ENCODE measurements at places on chromosomes 7 and 10.

GRCh38 chr10:10310498-10310897 is 707.2 kb upstream of the CELF2 start:
- no peak for DNase-seq

DNA sequence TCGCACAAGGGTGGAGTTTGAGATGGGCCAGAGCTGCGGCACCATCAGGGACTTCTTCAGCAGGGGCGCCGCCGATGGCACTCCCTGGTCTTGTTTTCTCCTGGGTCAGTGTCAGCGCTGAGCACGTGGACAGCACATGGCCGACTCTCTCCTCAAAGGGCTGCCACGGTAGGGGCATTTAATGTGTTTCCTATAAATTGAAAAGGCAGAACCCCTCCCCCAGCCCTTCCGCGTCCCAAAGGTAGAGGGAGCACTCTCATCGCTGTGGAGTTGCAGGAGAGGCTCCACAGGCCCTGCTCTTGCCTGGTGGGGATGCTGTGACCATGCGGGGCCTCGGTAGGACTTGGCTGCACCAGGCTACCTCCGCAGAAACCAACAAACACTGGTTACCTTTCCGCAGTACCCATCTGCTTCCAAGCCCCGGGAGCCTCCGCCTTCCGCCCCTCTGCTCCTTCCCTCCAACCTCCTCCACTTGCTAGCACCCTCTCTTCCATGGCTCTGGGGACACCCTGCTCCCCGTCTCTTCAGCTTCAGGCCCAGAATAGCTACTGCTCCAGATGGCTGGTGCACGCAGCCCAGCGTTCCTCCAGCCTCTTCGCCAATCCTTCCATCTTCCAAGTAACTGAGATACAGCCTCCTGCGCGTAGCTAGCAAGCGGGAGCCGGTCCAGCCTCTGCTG is 166.3 kb upstream of the ADCY1 start:
- DNase-seq = no peak

DNA sequence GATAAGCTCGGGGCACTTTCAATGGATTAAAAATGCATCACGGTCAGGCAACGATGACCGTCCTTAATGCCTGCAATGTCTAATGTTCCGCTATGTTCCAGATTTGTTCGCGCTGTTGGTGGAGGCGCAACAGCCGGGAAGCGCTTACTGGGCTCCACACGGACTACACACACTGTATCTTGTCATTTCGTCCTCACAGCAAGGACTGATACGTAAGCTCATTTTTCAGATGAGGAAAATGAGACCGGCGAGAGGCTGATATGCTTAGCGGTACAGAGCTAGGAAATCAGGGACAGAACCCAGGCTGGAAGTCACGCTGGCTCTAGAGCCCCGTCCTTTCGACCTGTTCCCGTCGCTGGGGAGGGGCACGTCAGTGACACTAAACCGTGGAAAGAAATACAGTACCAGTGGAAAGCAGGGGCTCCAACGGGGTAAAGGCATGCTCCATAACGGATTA is 670 bp downstream of the TPK1 start:
- DNase-seq = peak; percentile 84

GRCh38 chr7:92615861-92616260 is 25.7 kb upstream of the FAM133B start:
- no peak for DNase-seq

- DNase-seq = no peak
Measured at GRCh38 chr7:151792636-151793035, 84.3 kb downstream of the PRKAG2 start.

DNA sequence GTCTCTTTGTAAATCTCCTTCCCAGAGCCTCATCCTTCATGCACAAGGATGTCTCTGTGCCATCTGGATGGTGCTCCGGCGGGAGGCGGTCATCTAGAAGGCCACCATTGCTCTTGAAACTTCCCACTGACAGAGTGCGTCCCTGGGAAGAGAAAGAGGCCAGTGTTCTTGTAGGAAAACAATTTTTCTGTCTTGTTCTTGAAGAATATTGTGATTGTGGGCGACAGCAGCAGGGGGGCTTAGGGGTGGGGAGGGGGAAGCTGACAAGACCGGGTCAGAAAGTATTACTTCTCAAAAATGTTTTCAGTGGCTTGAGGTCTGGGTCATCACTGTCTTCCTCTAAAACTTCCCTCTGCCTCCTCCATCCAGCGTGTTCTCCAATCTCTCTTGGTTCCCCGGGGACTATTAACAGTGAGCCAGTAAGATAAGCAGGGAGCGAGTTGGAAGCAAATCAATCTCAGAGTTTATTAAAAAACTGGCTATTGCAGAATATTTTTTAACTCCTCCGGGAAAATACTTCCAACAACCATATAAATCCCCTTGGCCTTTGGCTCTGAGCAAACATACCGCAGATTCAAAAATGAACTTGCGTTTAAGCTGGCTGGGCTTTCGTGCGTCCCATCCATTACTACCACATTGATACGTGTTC is 597.8 kb upstream of the MGMT start:
- DNase-seq = peak; percentile 46

DNA sequence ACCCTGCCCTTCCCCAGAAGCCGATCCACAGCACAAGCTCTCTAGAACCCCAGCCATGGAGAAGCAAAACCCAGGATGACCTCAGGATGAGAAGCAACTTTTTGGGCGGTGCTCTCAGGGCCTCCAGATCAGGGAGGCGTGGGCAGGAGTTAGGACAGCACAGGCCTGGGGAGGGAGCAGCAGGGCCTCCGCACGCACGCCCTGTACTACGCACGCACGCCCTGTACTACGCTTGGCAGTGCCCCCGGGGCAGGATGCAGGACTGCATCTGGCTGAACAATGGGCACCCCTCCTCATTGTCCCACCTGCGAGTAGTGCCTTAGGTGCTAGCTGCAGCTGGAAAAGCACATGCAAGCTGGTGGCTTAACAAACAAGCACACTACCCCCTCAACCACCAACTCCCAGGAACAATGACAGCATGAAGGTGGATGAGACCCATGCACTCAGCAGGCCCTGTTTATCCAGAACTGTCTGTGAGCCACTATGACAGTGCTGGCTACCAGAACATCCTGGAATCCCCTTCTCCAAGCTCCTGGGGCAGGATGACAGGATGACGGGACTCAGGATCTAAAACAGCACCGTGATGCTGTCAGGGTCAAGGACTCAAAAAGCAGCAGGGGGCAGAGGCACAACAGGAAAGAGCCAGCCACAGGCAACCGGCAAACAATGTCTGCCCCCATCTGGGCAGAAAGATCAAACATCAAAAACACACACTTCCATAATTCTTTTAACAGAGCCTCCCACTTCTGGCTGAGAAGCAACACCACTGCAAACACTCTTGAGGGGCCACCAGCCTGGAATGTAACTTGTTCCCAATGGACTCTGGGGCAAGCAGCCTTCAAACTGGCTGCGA is 11.8 kb downstream of the PODXL start:
- DNase-seq = no peak

- DNase-seq = no peak
Measured at GRCh38 chr7:99030951-99031350, 113.0 kb downstream of the SMURF1 start.

- no peak for DNase-seq
Measured at GRCh38 chr7:90597563-90598253, 1.6 kb downstream of the CDK14 start.

DNA sequence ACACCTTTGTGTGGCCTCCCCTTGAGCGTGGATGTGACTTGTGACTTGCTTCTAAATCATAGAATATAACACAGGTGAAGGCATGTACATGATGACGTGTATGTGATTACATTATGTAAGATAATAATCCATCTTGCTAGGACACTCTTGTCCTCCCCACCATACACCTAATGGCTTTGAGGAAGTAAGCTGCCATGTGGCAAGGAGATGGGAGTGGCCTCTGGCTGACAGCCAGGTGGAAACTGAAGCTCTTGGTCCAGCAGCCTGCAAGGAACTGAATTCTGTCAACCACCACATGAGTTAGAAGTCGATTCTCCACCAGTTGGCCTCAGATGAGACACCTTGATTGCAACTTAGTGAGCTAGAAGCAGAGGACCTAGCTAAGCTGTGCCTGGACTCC is 67.4 kb upstream of the ELN start:
- DNase-seq = no peak

DNA sequence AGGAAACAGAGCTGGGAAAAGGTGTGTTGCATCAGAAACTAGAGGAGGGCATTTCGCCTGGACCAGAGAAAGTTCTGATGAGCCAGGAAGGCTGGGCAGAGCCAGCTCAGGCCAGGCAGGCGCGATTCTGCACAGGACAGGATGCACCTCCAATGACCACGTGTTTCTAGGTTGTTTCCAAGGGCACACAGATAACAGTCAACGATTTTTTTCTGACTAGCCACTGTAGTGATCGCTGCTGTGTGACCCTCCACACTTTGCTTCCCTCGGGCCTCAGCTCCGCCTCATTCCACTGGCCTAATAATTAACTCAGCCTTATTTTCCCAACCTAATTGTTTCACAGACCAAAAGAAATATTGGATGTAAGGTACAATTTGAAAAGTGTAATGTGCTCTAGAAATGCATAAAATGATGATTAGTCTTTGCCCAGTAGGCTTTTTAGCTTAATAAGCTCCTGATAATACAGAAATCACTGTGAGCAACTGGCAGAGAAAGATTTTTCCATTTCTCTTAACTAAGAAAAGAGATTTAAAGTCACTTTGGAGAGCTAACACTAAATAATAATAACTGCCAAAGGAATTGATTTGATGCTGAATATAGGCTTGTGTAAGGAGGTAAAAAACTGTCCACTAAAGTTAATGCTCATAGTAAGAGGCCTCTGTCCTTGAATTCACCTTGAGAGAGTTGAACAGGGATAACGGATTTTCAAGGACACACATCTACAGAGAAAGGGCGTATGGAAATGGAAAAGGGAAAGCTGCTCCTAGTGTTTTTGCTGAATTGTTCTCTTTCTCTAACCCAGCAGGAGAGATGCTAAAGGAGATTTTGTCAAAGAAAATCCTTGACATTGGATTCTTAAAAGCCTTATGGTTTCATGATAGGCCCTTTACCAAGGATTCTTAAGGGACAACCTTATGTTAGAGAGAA is 291.0 kb upstream of the C7orf33 start:
- peak; percentile 79 for DNase-seq

DNA sequence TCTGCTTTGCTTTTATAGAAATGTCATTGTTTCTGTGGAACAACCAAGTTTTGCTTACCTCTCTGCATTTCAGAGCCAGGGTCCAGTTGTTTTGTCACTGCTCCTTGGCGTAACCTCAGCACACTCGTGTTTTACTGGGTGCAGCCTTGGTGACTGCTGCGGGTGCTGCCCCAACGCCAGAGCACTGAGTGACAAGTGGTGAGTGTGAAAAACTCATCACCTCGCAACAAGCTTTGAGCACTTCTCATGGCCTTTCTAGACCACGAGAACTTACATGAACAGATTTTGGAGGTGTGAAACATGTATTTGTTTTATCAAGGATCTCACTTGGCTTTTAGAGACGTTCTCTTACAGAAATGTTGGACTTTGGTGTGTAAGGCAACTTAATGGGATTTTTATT is 31.0 kb downstream of the GLRX3 start:
- DNase-seq = no peak

DNA sequence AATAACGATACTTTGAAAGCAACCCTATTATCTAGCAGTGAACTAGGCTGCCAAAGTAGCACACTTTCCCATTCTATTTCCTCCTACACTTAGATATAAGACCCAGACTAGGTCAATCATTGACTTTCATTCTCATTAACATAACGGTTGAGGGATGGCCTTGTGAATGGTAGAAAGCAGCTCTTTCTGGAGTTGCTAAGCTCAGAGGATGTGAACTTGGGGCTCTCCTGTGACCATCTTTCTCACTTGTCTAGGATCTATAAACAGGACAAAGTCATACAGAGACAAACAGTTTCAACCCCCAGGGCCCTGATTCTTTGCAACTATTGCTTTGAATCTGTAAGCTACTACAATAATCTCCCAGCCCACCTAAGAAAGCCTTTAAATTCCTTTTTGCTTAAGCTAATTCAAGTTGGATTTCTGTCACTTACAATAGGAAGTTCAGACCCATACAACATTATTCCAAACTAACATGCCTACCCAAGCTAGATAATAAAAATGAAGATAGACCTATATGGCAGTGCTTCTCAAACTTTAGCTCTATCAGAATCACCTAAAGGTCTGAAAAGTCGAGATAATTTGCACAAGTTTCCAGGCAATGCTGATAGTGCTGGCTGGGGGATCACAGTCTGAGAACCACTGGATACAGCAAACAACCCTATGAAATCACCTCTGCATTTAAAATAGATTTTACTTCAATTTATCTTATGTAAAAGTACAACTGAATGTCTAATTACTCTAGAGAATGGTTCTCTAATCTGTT is 16.7 kb downstream of the P4HA1 start:
- DNase-seq = no peak

GRCh38 chr10:110610308-110610774 is 33.8 kb upstream of the RBM20 start:
- DNase-seq = no peak

DNA sequence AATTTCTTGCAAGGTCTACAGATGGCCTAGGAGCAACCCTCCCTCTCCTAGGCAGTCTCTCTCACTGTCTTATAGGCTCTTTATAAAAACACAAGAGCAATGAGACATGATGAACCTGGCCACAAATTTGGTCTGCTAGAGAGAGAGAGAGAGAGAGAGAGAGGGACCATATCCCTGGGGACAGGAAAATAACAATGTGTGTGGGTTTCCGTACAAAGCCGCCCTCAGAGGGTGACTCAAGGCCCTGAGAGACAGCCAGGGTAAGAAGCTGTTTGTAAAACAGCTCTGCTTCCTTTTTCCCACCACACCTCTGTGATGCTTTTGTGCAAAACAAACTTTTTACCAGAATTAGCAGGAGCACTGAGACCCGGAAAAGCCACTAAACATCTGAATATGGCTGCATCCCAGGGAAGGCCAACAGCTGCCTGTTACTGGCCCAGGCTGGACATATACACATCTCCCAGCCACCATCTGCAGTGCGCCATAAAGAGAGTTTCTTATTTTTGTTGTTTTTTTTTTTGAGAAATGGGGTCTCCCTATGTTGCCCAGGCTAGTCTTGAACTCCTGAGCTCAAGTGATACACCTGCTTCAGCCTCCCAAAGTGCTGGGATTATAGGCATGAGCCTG is 18.4 kb downstream of the GIMAP5 start:
- DNase-seq = no peak

- DNase-seq = peak; percentile 65
Measured at GRCh38 chr10:5449823-5450222, 37.5 kb downstream of the NET1 start.

DNA sequence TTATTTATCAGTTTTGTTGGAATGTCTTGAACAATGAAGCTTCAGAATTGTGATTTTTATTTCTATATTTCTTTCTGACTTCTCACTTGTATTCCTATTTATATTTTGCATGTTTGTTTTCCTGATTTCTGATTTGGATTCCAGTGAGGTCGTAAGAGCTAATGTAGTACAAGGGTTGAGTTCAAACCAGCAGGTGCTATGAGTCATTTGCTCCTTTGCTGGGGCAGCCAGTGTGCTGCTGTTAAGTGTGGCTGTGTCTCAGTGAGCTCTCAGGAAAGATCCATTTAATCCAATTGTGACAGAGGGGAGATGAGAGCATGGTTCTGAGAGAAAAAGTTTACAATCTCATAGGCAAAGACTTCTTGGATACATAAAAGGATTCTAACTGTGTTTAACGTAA is 48.6 kb downstream of the MCU start:
- no peak for DNase-seq

- DNase-seq = peak; percentile 59
Measured at GRCh38 chr7:130272381-130273080, 5.9 kb downstream of the CPA2 start.

Data from kidney (tissue), 22 donors.